ENCODE measurements at places on chromosomes 7 and 10. TPM values are rescaled to one million over a fixed set of nuclear protein-coding genes. Genes with fewer than 3 reads are reported as not detected.

DNA sequence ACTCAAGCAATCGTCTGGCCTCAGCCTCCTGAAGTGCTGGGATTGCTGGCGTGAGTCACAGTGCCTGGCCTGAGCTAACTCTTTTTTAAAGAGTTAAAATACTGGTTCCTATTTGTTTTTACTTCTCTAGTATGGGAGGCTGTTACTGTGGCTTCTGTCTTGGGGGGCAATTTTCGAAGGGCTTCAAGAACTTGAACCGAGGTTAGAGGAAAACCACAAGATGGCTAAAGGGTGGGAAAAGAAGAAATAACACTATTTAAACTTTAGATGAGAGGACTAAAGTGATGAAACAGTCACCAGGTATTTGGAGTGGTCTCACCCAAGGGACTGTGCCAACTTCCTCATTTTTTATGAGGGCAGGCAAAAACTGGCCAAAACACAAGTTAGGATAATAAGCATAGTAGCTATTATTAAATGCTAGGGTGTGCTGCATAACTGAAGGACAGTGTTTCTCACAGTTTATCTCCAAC lies 17.8 kb downstream of the MET start:
- no peak for DNase-seq

The ITGB8 gene
- 8.2 TPM for total RNA-seq

DNA sequence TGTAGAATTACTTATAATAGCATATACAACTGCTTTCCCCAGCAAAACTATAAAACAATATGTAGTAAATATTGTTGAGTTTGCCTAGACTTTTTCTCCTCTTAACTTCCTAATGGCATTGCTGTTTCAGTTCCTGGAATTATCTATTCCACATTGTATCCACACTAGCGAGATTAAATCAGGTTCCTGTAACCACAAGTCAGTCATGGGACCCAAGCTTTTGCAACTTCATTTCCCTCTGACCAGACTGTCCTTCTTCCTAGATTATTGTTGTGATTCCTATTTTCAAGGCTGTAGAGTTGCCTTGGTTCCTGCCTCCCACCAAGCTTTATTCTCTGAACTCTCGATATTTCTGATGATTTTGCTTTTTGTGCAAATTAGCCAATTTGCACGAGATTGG lies 173.3 kb upstream of the ZNF804B start:
- no peak for DNase-seq

DNA sequence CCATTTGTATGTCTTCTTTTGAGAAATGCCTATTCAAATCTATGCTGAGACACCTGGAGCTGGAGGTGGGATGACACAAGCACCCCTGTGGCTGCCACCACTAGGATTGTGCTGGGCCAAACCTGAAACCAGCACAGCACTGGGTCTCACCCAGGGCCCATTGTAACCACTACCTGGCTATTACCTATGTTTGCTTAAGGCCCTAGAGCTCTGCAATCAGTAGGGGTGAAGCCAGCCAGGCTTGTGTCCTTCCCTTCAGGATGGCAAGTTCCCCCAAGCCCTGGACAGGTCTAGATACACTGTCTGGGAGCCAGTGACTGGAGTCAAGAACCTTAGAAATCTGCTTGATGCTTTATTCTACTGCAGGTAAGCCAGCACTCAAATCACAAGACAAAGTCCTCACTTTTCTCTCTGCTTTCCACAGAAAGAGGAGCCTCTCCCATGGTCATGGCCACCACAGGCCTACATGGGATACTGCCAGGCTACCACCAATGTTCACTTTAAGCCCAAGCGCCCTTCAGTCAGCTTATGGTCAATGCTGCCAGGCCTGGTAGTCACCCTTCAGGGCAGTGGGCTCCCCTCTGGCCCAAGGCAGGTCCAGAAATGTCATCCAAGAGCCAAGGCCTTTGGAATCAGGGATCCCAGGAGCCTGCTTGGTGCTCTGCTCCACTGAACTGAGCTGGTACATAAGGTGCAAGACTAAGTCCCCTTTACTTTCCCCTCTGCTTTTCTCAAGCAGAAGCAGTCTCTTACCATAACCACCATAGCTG lies 105.3 kb downstream of the BMS1 start:
- no peak for DNase-seq

GRCh38 chr10:121266370-121266769 lies 331.9 kb downstream of the FGFR2 start:
- no peak for DNase-seq

Data from transverse colon (tissue), 4 donors.